ENCODE measurements at places on chromosomes 2 and 18.
A peak's percentile ranks its signal among the peaks of the same experiment; 100 is the strongest.

DNA sequence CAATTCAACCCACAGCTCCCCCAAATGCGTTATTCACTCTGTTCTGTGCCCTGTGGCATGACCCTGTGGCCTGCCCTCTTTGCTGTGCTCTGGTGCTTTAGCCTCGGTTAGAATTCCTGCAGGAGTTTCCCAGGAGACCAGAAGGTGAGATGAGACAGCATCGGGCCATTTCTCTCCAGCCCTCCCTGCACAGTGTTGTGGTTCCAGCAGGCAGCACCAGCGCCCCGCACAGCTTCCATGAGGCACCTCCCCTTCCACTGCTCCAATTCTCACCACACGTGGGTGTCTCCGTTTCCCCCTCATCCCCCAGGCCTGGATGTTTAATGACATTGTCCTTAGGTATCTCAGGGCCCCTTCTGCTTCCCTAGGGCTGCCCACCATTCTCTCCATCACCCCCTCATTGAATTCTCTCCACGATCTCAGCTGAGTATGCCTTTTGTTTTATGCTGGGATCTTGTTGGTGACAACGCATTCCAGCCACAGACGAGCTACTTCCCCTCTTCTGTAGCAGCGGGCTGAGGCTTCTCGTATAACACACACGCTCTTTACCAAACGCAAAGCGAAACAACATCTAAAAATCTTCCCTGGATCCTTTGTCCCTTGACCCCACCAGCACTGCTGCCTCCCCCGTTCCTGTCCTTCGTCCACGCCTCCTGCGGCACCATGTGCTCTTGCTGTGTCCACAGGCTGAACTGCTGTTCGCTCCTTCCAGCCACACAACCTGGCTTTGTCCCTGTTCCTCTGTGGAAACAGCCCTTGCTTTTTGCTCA, 35.1 kb downstream of the ACKR3 start:
- no peak for DNase-seq

GRCh38 chr18:60910534-60910933, 422.7 kb upstream of the CDH20 start:
- no peak for DNase-seq

- peak; percentile 44 for DNase-seq
Measured at GRCh38 chr18:39770399-39770798, 2184.6 kb upstream of the PIK3C3 start.

GRCh38 chr2:48812416-48812815, 56.9 kb upstream of the LHCGR start:
- DNase-seq, result no peak

- DNase-seq, result no peak
Measured at GRCh38 chr2:109527079-109527478, 86.7 kb downstream of the SEPTIN10 start.

DNA sequence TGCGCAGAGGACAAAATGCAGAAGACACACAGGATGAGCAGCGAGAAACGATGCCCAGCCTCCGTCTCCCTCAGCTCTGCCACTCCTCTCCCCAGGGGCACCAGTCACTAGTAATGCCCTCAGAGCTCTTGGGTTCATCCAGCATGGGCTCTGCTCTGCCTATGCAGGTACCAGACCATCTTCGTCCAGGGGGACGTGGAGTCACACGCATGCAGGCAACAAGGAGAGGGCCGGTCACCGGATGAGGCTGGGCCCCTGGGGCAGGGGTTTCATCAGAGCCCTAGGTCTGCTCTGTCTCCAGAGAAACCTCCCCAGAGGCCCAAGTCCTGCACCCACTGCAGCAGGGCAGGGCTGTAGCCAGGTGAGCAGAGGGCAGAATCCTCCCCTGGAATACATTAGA, 23.9 kb downstream of the RAB31 start:
- DNase-seq, result no peak

- DNase-seq, result no peak
Measured at GRCh38 chr2:201344663-201345366, 12.3 kb downstream of the FLACC1 start.

DNA sequence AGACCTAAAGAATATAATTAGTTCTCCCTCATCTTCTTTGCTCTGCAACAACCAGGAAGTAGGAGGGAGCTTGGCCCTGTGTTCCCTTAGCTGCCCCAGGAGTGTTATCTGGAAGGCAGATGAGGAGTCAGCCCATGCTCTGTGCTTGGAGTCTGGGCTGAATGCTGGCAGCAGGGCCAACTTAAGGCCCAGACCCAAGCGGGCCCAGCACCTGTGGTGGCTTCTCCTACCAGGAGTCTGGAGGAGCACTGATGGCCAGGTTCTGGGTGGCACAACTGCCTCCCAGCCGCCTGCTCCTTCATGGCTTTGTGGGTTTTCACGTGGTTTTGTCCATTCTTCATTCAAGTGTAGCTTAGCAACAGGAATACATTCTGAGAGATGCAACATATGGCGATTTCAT, 1910.7 kb upstream of the LRRTM1 start:
- no peak for DNase-seq

GRCh38 chr2:127414638-127415592, 3.3 kb upstream of the PROC start:
- DNase-seq, result no peak

- peak; percentile 60 for DNase-seq
Measured at GRCh38 chr2:18171191-18172139, 293.0 kb downstream of the KCNS3 start.

DNA sequence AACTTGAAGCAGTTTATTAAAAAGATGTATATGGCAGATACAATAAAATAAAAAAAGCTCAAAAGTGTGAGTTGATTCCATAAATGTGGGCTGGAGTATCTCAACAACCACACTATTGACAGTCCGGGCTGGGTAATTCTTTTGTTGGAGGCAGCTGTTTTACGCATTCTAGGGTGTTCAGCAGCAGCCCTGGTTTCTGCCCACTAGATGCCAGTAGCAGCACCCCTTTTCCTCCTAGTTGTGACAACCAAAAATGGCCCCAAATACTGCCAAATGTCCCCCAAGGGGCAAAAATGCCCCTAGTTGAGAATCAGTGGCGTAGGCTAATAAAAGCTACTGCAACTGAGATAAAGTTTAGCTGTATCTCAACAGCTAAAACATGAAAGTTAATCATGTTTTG, 44.8 kb downstream of the CHMP3 start:
- no peak for DNase-seq

DNA sequence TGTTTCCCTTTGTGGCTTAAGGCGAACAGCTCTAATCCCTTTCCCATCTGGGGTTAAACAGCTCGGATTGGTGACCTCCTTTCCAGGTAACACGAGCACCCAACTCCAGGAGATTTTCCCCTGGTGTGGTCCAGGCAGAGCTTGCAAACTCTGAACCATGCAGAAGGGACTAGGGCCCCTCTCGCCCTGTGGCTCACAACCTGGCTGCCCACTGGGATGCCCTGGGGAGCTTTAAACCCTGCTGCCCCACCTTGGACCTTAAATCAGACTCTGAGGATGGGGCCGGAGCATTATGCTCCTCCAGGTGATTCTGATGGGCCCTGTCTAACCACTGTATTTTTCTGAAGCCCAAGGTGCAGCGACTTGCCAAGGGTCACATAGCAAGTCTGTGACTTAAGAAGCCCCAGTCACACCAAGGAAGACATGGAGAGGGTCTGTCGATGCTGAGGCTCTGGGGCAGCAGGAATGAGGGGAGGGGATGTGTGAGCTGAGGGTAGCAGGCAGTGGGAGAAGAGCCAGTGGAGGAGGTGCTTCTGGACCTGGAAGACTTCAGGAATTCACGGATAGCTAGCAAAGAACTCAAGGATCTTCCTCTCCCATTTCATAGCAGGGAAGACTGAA, 5.9 kb downstream of the ARID5A start:
- DNase-seq, result no peak

DNA sequence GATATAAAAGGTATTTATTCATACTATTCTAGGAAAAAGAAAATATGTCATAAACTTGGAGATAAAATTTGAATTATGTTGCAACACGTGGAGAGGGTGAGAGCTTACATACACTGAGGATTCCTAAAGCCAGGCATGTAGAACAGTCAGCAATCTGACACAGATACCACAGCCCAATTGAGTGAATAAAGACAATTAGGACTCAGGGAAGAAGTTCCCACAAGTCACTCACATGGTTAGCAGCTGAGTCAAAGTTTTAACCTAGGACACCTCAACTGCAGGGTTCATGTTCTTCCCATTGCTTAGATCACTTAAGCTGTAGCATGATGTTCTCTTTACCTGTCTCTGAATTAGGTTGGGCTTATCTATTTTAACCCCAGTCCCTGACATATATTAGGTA, 189.5 kb downstream of the CMPK2 start:
- no peak for DNase-seq

DNA sequence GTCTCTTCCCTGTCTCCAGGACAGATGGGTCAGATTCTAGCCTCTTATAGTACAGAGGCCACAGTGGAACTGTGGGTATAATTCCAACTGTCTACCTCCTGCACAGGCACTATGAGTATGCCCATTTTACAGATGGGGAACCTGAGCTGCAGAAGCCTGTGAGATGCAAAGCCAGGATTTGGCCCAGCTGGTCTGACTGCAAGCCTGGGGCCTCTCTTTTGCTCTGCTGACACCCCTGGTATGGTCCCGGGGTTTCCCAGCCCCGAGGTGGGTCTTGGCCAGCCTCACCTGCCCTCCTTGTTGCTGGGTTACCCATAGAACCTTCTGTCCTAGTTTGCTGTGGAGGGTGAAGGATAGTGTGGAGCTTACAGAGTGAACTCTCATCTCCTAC, 9.8 kb downstream of the HS6ST1 start:
- DNase-seq, result no peak

GRCh38 chr2:162075689-162076132, 1.7 kb upstream of the DPP4 start:
- DNase-seq, result no peak

DNA sequence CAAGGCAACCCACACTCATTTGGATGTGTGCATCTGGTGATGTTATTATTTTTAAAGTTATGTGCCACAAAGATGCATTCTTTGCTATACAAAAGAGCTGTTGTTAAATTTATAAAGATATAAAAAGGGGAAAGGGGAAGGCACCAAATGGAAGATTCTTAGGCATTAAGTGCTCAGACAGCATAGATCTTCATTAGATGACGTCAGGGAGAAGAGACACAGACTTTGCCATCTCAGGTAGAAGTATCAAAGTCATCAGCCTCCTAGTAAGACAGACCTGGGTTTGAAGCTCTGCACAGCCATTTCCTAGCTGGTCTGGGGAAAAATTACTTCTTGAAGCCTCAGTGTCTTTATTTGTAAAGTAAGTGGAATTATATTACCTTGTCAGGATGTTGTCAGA, 1.2 kb upstream of the CLUL1 start:
- no peak for DNase-seq

DNA sequence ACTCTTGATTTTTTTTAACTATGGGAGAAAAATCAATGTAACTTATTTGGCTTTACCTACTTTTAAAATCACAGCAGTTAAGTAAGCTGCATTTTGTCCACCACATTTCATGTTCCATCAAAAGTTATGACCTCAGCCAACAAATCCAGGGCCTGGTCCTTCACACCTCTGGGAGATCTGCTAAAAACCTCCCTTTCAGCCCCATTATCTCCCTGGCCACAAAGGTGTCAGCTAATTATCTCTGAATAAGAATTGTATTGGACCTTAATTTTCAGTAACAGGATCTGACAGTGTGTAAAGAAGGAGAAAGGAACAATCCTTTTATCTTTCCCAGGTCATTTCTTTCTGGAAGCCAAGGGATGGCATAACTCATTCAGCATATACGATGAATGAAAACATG, 359.3 kb downstream of the TMEM182 start:
- no peak for DNase-seq

- no peak for DNase-seq
Measured at GRCh38 chr2:130185436-130185835, 3.4 kb downstream of the MZT2B start.

DNA sequence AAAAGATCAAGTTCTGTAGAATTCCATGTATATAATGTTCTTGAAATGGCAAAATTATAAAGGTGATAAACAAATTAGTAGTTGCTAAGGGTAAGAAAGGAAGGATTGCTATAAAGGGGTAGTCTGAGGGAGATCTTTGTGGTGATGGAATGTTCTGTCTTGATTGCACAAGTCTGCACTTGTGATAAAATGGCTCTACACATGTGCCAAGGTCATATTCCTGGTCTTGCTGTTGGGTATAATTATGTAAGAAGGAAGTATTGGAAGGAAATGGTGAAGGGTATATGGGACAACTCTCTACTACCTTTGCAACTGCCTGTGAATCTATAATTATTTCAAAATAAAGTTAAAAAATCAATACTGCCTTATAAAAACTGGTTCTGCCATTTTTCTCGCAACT, 15.3 kb downstream of the SGPP2 start:
- no peak for DNase-seq

DNA sequence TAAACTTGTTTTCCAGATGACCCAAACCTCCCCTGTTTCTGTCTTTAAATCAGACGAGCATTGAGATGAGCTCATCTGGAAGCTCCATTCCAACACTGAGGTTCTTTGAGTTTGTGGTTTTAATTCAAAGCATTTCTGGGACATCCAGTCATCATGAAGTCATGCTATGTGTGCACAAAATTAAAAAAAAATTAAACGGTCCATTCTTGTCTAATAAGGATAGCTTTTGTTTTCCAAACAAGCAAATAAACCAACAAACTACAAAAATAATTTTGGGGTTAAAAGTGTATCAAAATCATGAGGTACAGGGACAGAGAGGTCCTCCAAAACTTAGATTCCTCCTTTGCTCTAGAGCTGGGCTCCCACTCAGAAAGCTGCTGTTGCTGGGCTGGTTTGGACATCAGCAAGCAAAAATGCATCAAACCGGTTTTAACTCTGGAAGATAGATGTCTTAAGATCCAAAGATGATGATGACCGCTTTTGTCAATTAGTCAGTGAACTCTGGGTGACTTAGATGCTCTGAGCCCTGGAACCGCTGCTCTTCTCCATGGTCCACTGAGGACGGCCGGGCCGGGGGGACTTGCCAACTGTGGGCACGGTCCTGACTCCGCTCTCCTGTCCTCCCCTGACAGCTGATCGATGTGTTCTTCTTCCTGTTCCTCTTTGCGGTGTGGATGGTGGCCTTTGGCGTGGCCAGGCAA, 65.4 kb downstream of the TRPM8 start:
- DNase-seq, result no peak

DNA sequence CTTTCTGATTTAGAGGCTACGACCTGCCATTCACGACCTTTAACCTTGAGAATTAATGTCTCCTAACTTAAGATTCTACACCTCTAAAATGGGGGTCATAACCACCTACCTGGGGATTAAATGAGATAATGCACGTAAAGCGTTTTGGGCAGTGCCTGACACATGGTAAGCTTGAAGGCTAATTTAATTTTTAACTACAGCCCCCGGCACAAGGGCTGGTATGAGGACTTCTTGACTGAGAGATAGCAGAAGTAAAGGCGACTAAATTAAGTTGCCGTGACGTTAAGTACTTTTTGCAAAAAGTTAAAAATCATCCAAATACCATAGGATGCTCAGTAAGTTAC, 549 bp downstream of the MRPL35 start:
- no peak for DNase-seq

- no peak for DNase-seq
Measured at GRCh38 chr2:25790074-25790790, 88.1 kb downstream of the ASXL2 start.

DNA sequence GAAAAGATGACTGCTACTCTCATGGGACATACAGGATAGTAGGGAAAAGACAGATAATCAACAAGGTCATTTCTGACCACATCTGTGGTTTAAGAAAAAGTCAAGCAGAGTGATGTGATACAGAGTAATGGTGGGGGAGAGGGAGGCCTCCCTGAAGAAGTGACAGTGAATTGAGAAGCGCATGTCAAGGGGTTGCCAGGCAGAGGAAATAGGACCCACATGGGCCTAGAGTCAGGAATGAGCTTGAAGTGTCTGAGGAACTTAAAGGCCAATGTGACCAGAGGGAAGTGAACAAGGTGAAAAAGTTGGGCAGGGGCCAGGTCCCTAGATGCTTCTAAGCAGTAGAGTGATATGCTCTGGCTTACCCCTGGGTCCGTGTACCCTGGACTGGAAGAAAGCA, 113.5 kb upstream of the PPP1CB start:
- DNase-seq, result no peak

GRCh38 chr2:69013142-69013839, at the start of gene ANTXR1:
Gene ANTXR1, plus strand, starts transcription at chr2:69013179. Its CDS starts 321 bp downstream, at chr2:69013500.
- DNase-seq, result peak; percentile 81

Measured in NCI-H446 (cell line).